Thyroid gland (tissue), 4 donors: ENCODE measurements at places on chromosomes 6 and 20.

GRCh38 chr6:139381216-139381865, 6.9 kb upstream of the CITED2 start:
- no peak for DNase-seq

DNA sequence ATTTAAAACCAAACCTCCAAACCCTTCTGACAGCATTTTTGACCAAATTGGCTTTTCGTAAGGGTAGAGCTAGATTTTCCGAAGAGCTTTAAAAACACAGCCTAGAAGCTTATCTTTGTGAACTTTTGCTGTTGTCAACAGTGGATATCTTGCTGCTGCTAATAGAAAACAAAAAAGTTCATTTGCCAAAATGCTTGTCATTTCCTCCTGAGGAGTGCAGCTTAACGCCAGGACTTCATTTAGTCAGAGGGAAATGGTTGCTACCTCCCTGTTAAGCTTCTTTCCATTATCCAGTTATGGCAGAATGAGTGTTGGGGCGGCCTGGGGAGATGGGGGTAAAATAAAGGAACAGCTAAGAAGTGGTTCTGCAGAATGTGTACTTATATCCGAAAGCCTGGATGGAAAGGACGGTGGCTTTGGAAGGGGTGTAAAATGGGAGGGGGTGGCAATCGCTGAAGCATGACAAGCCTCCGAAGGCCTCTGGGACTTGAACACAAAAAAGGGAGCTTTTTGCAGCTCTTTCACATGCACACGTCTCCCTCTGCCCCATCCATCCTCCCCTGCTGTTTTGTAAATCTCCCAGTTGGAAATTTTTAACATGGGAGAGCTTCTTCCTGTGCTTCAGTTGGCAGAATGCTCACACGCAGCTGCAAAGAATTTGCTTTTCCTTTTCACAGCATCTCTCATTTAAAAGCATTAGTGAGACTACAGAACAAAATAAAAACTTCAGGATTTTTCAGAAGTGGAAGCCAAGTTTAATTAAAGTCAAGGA, 22.5 kb downstream of the JARID2 start:
- DNase-seq: no peak

- DNase-seq: no peak
These were observed 20.8 kb upstream of the TRAF3IP2 start for GRCh38 chr6:111626441-111626840.

DNA sequence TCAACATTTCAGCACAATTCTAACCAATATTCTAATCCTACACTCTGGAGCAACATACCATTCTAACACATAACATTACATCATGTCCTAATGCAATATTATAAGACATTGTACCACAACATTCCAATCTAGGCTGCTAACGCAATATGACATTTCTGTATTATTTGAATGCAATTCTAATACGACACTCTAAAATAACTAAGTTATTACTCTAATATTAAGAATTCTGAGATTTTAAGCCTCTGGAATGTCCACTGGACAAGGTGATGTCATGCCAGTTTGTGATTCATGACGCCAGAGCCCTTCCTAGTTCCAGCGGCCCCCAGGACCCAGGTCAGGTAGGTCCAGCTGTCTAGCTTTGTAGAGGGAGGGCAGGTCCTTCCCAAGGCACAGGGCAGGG, 69.7 kb upstream of the SIRPA start:
- no peak for DNase-seq
